Iris pigment epithelial cell (primary cell): ENCODE measurements at places on chromosomes 1 and 21.

- no peak for DNase-seq
Measured at GRCh38 chr1:46568461-46568891, 17.0 kb upstream of the KNCN start.

- DNase-seq, result no peak
Measured at GRCh38 chr1:229079016-229079595, 191.8 kb upstream of the RAB4A start.

GRCh38 chr1:175090780-175091179 lies 23.1 kb downstream of the TNN start:
- DNase-seq, result no peak

- no peak for DNase-seq
Measured at GRCh38 chr1:230879778-230880177, 11.5 kb upstream of the C1orf198 start.

DNA sequence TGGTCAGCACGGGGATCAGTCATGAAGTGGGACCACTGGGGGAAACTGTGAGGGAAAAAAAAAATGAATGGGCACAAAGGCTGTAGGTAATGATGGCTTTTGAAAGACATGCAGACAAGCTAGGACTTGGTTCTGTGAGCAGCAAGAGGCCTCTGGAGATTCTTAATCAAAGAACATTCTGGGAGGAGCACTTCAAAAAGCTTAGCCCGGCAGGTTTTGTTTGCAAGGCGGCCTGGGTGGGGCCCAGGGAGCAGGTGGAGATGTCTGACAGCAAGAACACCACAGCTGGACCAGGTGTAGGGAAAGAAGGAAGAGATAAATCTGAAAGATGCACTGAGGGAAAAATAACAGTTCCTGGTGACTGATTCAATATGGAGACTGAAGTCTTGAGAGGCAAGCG lies 6.0 kb downstream of the TEX35 start:
- DNase-seq, result no peak

GRCh38 chr1:205568135-205568468 lies 63.6 kb downstream of the CDK18 start:
- no peak for DNase-seq

- DNase-seq, result no peak
Measured at GRCh38 chr1:211237579-211237978, 21.6 kb upstream of the RCOR3 start.

DNA sequence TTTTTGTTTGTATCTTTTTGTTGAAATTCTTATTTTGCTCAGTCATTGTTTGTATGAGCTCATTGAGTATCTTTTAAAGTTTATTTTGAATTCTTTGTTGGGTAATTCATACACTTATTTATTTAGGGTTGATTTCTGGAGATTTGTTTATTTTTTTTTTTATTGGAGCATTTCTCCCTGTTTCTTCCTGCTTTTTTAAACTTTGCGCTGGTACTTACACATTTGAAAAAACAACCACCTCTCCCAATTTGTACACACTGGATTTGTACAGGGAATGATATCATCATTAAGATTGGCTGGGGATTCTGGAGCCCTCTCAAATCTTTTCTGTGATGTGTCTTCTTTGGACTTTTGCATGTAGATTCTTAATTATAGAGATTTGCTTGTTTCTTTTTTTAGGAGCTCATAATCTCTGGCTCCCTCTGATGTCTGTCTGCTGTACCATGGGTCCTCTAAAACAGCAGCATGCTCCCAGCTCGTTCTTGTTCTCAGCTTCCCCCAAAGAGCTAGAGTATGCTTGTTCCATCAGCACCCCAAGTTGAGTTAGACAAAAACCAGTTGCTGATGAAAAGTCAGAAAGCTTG lies 310.7 kb downstream of the DUSP10 start:
- DNase-seq, result peak; percentile 31

DNA sequence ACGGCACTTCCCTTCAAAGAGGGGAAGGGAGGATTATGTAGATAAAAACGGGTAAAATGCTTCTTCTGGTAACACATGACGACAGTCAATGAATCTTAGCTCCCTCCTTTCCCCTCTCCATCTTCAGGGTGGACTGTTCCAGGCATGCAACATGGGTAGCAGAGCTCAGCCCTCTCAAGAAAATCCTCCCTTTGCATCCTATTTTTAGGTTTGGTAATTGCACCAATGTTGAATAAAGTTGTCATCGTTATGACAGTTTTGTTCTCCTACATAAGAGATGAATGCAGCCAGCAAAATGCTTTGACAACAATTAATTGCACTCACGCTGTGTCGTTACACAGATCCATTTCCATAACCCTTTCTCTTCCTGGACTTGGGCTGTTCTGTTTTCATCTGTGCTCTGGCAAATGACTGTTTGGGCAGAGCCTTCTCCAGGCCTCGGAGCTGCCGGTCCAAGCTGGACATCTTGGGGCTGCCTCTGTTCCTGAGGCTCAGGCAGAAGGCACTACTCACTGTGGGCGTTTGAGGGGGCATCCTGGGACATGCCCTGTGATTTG lies 127.6 kb downstream of the CNIH3 start:
- DNase-seq, result no peak

- DNase-seq, result peak; percentile 47
Measured at GRCh38 chr1:241499910-241500309, 19.6 kb downstream of the FH start.

- DNase-seq, result no peak
Measured at GRCh38 chr1:100626397-100626796, 88.5 kb downstream of the GPR88 start.

DNA sequence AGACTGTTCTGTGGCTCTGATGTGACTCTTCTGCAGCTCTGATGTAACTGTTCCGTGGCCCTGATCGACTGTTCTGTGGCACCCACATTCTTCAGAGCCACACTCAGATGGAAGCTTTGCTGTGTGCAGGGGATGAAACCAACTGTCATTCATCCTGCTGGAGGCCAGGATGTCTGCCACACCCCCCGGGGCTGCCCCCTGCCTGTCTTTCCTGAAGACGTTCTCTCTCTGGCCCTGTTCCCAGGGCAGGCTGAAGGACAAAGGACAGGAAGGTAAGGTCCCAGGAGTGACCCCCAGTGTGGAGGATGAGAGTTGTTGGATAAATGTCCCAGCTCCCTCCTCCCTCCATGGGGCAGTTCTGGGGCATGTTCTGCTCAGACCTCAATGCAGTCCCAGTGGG lies 29.4 kb upstream of the UMODL1 start:
- peak; percentile 13 for DNase-seq

GRCh38 chr1:19597496-19598309 lies 46.4 kb upstream of the NBL1 start:
- peak; percentile 65 for DNase-seq

- DNase-seq, result no peak
Measured at GRCh38 chr1:30303387-30303786, 420.0 kb downstream of the MATN1 start.

DNA sequence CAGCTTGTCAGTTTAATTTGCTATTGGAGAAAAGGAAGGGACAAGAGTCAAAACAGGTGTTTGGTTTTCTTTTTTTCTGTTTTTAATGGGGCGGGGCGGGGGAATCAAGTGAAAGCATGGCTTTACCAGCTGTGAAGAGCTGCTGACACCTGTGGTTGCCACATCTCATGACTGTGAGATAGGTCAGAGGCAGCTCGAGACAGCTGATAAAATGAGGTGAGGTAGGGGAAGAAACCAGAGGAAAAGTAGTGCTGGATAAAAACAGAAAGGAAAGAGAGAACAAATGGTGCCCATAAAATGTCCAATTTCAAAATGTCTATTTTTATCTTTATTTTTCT lies 272.3 kb downstream of the NEGR1 start:
- DNase-seq, result no peak

DNA sequence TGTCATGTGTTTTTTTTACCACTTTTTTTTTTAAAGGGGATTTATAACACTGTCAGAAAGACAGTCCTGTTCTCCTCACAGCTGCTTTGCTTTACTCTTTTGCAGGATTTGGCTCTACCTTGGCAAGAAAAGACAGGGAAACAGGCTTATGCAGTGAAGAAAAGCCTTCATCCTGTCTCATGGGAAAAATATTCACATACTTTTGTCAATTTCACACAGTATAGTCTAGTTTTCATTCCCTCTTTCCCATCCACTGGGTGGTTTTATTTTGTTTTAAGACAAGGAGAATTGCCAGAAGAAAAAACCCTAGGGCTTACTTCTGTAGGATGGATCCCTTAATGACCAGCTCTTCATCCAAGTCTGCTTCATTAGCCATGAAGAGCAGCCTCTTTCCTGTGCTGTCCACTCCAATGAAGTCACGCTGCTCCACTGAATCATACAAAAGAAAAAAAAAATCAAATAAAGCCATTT lies 60.0 kb downstream of the EIF2B3 start:
- peak; percentile 39 for DNase-seq

DNA sequence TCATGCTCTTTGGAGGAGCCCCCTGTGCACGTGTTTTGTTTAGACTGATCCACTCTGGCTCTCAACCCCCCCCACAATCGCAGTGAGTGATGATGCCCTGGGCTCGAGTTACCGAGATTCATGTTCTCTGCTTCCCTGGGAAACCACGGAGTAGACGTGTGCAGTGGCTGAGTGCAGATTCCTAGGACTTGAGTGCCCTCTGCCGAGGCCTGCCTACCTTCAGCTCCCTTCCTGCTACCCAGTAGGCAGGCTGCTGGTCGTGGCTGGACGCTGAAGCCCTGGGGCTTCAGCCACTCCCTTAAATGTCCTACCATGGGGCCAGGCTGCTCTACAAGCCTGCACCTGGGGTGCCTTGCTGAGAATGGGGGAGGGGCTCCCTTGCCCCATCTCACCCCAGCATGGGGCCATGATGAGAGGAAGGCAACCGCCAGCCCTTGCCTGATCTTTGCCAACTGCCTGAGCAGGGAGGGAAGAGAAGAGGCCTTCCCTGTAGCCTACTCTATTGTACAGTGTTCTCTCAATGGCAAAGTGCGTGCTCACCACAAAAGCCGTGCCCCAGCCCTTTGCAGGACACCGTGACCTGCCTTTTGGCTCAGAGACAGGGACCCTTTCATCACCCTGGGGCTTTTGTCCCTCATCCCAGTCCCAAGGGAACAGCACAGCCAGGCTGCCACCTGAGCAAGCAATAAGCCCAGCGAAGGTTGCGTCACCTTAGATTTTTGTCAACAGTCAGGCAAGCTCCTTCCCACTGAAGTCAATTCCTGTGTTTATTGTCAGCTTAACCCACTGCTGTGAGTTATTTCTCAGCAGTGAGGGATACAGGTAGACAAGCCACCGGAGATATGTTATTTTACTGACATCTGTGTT lies 4.1 kb upstream of the GRIK3 start:
- no peak for DNase-seq

DNA sequence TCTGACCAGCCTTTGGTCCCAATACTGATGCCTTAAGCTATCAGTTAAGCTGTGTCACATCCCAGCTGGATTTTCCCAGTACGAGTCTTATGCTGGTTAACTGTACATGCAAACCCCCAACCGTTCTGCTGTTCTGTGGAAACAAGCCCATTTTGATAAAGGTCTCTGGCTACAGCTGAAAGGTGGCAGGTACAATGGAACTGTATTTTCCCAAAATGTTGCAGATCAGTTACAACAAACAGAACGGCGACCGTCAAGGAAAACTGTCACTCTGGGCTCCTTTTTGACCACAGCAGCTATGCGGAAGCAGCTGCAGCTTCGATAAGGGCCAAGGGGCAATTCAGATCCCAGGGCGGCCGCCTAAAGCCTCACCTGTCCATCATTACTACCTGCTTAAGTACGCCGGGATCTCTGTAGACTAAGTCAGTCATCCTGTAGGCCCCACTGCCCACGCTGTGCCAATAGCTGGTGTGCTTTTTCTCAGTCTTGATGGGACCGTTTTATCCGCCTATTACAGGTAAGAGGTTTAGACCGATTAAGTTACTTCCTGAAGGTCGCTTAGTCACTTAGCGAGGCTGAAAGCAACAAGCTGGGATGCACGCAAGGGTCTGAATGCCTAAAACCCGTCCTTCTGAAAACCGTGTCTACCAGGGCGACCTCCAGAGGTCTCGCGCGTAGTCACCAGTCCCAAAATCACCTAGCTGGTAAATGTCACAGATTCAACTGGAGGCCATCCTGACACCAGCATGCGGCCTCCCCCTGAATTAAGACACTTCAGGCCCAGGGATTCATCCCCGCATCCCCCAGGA lies 11.1 kb upstream of the RAB42 start:
- peak; percentile 36 for DNase-seq

GRCh38 chr1:162215902-162216301 lies 146.4 kb downstream of the NOS1AP start:
- no peak for DNase-seq
